Smooth muscle cell of trachea (primary cell): ENCODE measurements at places on chromosomes 6 and 20. TPM values are rescaled to one million over a fixed set of nuclear protein-coding genes. Genes with fewer than 3 reads are reported as not detected.

ADTRP gene
- total RNA-seq, result 1.0 and 2.3 TPM in 2 replicates

VEGFA gene
- 49.3 and 183 TPM in 2 replicates for total RNA-seq

DHX16 gene
- total RNA-seq, result 31.7 and 37.1 TPM in 2 replicates

ZNF831 gene
- total RNA-seq, result not detected in 2 replicates

CLPSL2 gene
- total RNA-seq, result not detected in 2 replicates
